ENCODE measurements at places on chromosomes 2 and 18.

GRCh38 chr2:72579591-72580180 is 246.1 kb downstream of the EXOC6B start:
- DNase-seq: peak; percentile 19

DNA sequence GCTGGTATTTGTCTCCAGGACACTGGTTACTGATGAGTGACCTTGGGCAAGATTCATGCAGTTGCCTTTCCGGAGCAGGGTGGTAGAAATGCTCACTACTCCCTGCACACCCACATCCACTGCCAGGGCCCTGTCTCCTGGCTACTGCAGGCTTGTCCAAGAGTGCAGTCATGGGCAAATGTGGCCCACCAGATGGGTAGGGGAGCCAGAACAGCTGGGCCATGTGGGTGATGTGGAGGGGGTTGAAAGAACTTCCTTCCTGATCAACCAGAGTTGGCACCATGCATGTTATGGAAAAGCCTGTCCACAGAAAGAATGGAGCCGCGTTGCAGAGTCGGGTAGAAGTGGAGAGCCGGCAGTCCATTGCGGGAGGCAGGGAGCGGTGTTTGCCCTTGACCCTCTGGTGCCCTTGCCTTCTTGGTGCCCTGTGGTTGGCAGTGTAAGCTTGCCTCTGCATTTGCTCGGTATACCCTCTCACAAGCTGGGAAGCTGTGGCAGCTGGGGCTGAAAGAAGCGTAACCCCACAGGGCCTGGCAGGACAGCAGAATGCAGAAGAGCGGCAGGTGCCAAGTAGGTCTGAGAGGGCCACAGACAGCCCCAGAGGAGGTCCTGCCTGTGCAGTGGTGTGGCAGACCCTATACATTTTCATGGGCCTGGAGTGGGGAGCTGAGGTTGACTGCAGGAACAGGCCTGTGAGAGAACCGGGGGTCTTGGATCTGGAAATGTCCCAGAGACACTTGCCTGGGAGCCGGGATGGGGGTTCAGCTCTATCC is 253.2 kb downstream of the TFCP2L1 start:
- no peak for DNase-seq

- DNase-seq: no peak
Measured at GRCh38 chr2:217831306-217831705, 171.5 kb downstream of the TNS1 start.

GRCh38 chr2:45781464-45781811 is 130.0 kb downstream of the PRKCE start:
- DNase-seq: no peak

Measured in NCI-H1105 (cell line).